ENCODE measurements at places on chromosomes 7 and 10. TPM values are rescaled to one million over a fixed set of nuclear protein-coding genes. Genes with fewer than 3 reads are reported as not detected.

DNA sequence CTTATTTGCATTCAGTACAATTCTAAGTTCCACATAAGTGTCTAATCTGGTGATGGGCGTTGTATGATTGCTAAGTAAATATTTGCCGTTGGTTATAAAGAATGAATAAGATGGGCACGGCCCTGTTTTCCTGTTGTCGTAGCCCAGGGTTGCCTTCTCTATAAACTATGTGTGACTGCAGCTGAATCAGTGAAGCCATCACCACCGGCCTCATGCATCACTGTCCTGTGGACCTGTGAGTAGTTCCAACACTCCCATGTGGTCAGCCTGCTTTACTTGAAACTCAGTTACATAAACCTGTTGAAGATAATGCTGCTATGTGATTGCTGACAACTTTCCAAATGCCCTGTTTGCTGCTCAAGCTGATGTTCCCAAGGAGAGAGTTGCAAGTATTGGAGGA lies 21.6 kb upstream of the KLF6 start:
- DNase-seq, result no peak

DNA sequence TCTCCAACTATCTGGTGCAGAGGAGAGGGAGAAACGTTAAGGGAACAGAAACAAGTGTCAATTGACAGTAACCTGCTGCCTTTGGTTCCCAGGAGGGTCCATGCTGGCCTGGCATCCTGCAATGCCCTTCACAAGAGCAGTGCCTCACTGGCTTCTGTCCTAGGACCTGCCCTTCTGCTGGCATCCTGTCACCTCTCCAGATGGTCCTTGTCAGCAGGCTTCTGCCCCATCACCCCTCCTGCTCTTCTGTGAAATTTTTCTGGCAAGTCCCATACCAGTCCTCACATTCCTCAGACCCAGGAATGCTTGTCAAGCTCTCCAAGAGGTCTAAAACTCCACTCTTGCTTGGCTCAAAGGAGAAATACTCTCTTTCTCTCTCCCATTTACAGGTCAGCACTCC lies 34.2 kb downstream of the C10orf67 start:
- no peak for DNase-seq

DNA sequence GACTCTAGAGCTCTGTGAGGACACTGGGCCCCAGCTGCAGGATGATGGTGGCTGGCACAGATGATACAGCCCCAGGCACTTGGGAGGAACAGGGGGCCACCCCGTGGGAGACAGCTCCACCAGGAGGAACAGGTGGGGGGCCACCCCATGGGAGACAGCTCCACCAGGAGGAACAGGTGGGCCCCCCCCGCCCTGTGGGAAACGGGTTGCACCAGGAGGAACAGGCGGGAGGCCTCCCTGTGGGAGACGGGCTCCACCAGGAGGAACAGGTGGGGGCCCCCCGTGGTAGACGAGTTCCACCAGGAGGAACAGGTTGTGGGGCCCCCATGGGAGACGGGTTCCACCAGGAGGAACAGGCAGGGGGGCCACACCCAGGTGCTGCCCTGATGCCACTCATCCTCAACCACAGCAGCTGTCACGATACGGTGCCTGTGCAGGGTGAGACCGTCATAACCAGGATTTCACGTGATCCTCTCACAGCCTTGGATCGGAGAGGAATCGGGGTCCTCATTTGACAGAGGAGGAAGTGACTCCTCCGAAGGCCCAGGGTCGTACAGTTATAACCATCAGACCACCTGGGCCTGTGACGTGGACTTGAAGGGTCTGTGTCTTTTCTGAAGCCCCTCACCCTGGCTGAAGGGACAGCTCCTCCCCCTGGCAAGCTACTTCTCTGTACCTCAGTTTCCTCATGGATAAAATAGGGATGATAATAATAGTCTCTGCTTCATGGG lies 49.2 kb upstream of the NANOS1 start:
- no peak for DNase-seq

DNA sequence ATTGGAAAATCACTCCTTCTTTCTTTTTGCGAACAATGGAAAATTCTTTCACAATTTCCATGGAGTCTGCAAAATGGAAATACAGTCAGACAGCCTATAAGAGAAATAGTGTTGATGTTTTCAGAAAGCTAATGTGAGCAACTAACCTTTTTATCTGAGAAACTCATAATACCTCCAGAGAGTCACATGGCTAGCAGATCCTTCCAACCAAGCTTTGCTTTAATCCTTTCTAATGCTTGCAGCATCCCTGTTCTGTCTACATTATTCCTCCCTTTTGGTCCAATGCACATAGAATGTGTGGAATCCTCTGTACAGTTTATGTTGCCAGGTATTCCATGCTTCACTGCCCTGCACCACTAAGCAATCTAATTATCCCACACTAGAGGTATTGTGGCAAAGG lies 717.5 kb upstream of the LRRN3 start:
- DNase-seq, result no peak

DNA sequence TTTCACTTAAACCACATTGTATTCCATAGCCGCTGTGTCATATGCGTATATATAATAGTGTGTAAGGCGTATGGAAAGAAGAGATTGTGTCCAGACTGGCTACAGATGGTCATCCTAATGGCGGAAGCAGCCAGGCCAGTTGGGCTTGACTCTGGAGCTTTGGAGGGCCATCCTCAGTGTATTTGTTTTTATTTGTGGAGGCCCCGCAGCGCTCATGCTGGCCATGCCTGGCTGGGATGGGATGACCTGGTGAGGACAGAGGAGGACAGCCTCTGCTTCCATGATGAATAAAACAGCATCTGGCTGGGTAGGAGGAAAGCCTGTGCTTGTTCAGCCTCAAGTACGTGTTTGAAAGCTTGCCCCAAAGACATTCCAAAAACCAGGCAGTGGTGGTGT lies 220.3 kb downstream of the EBF3 start:
- DNase-seq, result no peak

GRCh38 chr7:134021836-134022235 lies 105.3 kb upstream of the LRGUK start:
- no peak for DNase-seq

Gene INA
- 625 TPM for total RNA-seq
